ENCODE measurements at places on chromosomes 2 and 18.

GRCh38 chr2:106366204-106366885, 101.9 kb downstream of the RGPD3 start:
- no peak for DNase-seq

DNA sequence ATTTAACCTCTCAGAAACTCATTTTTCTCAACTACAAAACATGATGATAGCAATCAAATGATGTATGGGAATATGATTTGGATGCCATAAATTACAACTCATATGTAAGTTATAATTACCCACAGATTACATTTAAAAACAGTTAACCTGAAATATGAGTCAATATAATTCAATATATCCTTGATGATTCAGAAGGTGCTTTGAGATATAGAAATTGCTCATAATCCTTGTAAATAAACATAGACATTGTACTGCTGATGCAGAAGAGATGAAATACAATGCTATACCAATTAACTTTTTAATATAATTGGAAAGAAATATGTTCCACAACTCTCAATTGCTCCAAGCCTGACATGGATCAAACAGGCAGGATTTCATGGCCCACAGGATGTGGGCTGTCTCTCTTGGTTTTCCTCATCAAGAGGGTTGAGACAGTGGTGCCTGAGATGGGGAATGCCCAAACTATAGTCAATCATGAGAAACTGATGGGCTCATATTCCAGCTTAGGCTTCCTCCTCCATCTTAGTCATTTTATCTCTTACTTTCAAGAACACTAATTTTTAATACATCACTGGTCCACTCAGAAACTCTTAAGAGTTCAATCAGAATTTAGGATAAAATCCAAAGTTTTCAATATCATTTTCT, 49.4 kb downstream of the NCKAP5 start:
- DNase-seq, result no peak

DNA sequence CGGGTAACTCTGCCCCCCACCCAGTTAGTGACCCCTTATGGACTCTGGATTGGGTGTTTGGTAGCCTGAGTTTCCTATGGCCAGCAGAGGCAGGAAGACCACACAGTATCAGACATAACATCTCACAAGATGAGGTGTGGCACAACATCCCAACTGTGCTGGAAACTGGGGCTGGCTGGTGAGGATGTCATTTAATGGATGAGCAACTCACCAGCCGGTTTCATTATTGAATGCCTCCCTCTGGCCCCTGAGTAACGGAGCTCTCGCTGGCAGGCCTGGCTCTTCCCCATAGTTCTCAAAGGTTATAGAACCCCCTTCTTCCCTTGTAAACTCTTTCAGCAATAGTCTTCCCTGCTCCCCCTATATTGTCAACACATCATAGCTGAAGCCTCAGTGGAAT, 195.0 kb downstream of the BCL11A start:
- DNase-seq, result no peak

DNA sequence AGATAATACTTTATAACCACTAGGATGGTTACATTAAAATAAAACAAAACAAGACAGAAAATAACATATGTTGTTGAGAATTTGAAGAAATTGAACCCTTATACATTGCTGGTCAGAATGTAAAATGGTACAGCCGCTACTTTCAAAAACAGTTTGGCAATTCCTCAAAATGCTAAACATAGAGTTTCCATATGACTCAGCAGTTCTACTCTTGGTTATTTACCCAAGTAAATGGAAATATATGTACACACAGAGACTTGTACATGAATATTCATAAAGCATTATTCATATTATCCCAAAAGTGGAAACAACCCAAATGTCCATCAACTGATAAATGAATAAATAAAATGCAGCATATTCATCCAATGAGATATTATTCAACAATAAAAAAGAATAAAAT, 92.5 kb upstream of the LRATD1 start:
- no peak for DNase-seq

- DNase-seq, result no peak
These were observed 77.5 kb downstream of the CDK15 start for GRCh38 chr2:201883606-201884369.

DNA sequence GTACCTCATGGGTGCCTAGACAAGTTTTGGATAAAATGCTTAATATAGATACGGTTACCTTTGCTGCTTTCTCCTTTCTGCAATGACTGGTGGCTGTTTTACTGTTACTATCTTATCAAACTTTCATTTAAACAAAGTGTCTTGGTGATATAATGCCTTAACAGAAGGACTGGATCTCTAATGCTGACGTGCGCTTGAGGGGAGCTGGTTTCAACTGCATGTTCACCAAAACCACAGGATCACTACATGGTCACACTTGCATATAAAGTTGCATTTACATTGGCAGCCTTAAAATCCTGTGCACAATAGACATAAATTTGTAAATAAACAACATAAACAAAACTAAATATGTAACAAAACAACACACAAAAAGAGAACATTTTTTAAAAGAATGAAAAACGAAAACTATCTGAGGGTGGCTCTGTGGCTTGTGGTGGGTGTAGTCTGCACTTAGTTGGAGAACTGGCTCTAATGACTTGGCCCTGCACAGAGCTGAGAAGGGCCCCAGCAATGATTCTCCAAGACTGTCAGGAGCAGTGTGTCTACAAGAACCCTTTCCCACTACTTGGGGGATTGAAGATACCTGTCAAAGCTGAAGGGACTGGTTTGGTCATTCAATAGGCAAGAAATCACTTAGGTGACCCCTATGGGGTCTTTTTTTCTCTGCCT, 135.5 kb downstream of the UXS1 start:
- DNase-seq, result no peak

- DNase-seq, result no peak
These were observed 222.1 kb downstream of the CELF4 start for GRCh38 chr18:37343542-37343851.

- no peak for DNase-seq
These were observed 314.1 kb downstream of the STK39 start for GRCh38 chr2:167933097-167933814.

Data from common myeloid progenitor, CD34-positive (primary cell).